ENCODE measurements at places on chromosomes 2 and 18. TPM values are rescaled to one million over a fixed set of nuclear protein-coding genes. Genes with fewer than 3 reads are reported as not detected.

Gene CYP27C1
- 8.9 TPM for polyA plus RNA-seq

Gene TSPYL6
- polyA plus RNA-seq = not detected

Gene SLC8A1
- polyA plus RNA-seq = 67.0 TPM

Gene CNGA3
- not detected for polyA plus RNA-seq

Gene SPDYA
- 1.3 TPM for polyA plus RNA-seq

Gene KLHL30
- polyA plus RNA-seq = 0.94 TPM

Gene ICA1L
- 18.2 TPM for polyA plus RNA-seq

Gene PIEZO2
- 21.5 TPM for polyA plus RNA-seq

Gene EVX2
- polyA plus RNA-seq = not detected

Gene SERPINB10
- 0.16 TPM for polyA plus RNA-seq

Gene BOLL
- 0.06 TPM for polyA plus RNA-seq

Gene REG1A
- not detected for polyA plus RNA-seq

Gene TTC39C
- 7.2 TPM for polyA plus RNA-seq

Gene IL37
- polyA plus RNA-seq = 0.22 TPM

Gene CNDP1
- polyA plus RNA-seq = 1.2 TPM

Gene PSMA8
- not detected for polyA plus RNA-seq
